ENCODE measurements at places on chromosomes 13 and 19. TPM values are rescaled to one million over a fixed set of nuclear protein-coding genes. Genes with fewer than 3 reads are reported as not detected.

DNA sequence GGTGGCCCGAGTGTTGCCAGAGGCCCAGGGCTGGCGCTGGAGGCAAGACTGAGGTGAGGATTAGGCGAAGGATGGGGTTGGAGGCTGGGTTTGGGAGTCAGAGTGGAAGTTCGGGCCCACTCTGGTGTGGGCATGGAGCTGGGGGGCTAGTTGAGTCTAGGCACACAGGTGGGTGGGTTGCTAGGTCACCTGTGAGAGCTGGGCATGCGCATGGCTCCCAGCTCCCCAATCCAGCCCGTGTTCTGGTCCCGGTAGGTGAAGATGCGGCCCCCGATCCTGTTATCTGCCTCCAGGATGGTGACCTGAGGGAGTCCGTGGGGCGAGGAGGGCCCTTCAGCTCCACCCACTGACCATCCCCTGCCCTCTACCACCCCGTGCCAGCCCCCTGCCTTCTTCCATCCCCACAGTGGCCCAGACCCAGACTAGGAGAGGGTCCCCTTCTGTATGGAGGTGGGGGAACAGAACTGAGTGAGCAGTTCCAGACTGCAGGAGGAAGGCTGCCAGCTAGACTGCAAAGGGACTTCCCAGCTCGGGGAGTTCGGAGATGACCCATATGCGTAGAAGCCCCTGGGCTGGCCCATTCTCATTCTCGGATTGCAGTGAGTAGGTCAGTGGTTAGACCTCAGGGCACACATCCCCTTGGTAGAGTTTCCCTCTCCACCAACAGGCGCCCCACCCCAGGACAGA is 1.7 kb downstream of the IL4I1 start:
- DNase-seq: no peak

The PTH2 gene
- not detected for total RNA-seq

The SPART gene
- total RNA-seq: 51.0 TPM

DNA sequence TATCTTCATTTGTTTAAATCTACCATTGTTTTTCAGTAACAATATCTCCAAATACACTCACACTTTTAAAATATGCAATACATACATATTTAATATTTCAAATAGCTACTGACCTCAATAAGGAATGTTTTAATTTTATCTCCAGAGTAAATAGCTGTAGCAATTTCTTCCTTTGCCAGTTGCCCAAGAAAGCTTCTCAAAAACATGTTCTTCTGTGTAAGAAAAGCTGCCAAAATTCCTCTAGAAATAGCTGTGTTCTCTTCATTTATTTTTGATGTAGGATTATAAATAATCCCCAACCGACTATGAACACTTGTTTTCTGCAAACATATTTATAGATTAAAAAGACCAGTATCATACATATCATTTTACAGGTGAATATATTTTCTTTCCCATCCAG is 150.5 kb downstream of the UGGT2 start:
- no peak for DNase-seq

GRCh38 chr19:16403151-16403977 is 68.4 kb downstream of the EPS15L1 start:
- no peak for DNase-seq

DNA sequence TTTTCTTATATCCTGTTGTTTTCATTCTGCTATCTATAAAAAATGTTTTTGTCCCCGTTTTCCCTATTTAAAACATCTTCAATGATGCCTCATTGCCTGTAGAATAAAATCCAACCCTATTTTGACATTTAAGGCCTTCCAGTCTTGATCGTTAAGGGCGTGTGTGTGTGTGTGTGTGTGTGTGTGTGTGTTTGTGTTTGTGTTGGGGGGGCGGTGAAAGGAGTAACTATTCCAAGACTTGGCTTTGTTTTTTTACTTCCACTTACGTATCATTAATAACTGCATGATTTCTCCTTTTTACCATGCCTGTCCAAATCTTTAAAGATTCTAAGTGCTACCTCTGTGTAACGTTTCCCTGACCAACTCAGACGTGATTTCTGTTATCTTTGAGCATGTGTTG is 784 bp downstream of the PIBF1 start:
- DNase-seq: no peak

DNA sequence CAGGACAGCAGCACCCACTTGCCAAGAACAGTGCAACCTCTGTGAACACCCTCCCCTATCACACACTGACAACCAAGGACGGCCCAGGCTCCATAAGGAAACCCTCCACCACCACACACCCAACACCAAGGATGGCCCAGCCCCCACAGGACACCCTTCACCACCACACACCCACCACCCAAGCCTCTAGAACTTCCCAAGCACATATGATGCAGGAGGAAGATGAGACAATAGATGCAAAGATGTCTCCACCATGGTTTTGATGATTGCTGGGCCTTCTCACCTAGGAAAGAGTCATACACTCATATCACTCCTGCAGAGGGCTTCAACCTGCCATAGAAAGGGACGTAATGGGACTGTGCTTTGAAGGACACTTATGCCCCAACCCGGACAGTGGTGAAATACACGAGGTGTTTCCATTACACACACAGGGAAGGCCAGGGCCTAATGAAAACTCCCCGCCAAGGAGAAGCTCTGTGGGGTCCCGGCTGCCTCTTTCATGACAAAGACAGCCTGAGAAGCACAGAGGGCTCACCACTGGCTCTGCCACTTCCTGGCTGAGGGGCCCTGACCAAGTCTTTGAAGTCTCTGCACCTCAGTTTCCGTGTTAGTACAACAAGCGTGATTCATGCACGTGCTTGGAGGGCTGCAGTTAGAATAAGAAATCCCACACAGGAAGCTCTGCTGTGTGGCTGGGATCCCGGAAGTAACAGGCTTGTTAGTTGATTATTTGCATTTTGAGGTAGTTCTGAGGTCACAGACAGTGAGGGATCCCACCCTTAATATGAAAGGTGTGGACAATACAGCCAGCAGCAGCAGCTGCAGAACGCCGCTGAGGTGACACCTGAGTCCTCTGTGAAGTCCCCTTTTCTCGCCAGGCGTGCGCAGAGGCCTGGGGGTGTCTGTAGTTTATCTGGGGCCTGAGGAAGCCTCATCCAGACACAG is 61.9 kb upstream of the ATP12A start:
- peak; percentile 73 for DNase-seq

The PALM gene
- 19.4 TPM for total RNA-seq

The MEIOSIN gene
- total RNA-seq: not detected

- no peak for DNase-seq
Observed at GRCh38 chr19:45256836-45257235, 5.8 kb downstream of the MARK4 start.

The LRRC63 gene
- not detected for total RNA-seq

DNA sequence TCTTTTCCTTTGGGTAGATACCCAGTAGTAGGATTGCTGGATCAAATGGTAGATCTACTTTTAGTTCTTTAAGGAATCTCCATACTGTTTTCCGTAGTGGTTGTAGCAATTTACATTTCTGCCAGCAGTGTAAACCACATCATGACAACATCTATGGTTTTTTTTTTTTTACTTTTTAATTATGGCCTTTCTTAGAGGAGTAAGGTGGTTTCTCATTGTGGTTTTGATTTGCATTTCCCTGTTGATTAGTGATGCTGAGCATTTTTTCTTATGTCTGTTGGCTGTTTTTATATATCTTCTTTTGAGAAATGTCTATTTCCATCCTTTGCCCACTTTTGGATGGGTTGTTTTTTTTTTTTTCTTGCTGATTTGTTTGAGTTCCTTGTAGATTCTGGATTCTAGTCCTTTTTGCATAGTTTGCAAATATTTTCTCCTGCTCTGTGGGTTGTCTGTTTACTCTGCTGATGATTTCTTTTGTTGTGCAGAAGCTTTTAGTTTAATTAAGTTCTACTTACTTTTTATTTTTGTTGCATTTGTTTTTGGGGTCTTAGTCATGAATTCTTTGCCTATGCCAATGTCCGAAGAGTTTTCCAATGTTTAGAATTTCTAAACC is 38.8 kb downstream of the TDRD3 start:
- DNase-seq: no peak

DNA sequence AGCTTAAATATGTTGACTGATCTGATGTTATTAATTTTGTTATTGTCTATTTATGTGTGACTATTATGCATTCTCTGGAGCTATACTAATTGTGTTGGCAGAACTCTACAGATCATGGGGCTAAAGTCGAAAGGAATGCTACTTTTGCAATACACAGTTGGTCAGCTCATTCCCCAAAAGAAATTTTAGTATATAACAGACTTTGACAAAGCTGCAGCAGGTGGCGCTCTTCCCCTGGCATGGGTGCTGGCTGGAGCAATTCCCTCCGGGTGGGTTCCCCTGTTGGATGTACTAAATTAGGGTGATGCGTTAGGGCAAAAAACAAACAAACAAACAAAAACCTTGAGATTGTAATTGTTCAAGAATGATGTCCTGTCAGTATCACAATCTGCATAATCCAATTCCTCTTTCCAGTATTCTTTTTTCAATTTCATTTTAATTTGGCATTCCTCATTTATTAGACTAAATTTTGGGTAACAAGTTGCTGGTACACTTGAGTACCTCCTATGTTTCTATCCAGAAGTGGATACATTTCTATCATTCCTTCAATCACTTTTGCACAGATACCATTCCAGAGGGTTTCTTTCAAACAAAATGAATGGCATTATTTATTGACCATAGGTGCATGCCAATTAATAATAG is 322.8 kb upstream of the EDNRB start:
- DNase-seq: no peak

DNA sequence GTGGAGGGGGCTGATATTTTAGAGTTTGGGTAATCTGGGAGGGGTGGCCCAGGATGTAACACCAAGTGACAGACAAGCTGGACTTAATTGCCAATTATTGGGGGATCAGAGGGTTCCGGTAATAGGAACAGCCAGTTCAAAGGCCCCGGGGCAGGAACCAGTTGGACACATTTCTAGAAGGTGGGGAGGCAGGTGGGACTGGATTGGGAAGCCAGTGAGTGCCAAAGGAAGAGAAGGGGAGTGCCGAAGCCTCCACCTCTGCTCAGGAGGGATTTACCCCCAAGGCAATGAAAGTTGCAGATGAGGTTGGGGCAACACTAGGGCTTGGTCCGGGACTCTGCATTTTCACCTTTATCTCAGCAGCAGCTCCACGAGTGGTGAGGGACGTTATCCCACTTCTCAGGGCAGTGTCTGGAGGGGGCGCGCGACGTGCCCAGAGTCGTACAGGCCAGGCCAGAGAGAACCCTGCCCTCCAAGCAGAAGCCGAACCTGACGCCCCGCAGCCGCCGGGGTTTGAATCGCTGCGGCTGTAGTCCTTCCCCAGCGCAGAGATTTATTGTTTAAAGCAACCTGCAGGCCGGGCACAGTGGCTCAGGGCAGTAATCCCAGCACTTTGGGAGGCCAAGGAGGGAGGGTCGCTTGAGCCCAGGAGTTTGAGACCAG is 5.7 kb upstream of the JUND start:
- DNase-seq: no peak

- DNase-seq: no peak
Observed at GRCh38 chr19:44943801-44944249, 1.8 kb downstream of the APOC4 start.

DNA sequence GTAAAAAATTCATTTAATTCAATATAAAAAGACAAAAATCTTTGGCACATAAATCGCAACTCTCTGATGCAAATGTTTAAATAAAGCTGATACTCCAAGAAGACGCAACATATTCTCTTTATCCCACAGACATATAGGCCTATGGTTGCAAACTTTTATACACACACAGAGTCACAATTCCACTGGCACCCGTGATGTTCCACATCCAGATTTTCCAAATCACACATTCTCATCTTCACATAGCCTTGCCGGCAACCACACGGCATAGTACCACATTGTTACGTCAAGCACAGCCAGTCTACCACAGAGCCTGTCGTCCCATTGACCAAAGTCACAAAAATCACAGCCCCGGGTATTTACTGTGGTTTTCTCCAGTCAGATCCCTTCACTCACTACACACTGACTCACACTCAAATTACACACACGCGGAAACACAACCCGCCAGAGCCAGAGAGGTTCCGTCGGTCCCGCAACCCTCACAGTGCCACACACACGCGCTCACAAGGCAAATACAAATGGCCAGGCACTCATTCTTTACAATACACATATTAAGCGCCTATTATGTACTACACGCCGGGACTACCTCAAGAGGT is 546 bp upstream of the ZNF546 start:
- no peak for DNase-seq

The CYP2B6 gene
- not detected for total RNA-seq

DNA sequence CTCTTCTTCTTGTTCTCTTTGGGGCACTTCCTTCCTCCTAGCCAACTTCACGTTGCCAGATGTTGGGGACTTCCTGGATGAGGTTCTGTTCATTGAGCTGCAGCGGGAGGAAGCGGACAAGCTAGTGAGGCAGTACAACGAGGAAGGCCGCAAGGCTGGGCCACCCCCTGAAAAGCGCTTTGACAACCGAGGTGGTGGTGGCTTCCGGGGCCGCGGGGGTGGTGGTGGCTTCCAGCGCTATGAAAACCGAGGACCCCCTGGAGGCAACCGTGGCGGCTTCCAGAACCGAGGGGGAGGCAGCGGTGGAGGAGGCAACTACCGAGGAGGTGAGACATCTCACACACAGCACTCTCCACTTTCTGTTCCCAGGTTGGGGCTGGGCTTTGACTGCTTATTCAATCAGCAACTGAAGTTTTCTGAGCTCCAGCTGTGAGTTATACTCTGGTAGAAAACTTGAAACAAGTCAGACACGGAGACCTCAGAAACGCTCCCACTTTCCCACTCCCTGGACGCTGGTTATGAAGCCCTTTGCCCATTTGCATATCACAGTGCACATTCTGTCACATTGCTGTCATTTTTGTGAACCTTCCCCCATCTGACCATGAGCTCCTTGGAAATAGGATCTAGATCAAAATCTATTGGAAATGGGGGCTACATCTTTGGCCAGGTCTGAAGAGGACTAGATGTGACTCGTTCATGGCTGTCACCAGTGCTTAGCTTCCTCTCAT is 7.2 kb upstream of the CCDC97 start:
- no peak for DNase-seq

DNA sequence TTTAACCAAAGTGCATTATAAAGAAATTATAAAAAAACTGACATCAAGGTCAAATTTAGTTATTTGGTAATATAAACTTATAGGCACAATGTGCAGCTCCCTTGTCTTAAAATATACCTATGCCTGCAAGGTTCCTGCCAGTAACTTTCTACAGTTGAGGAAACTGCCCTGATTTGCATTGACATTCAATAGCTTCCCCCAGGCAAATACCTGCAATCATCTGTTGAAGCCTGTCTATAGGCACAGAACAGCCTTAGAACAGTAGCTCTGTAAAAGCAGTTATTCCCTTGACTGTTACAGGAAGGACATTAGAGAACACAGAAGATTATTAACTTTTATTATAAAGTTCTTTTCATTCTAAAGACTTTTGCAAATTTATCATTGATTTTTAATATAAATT is 1239.5 kb downstream of the PCDH9 start:
- no peak for DNase-seq

The COX7A1 gene
- 7.9 TPM for total RNA-seq

DNA sequence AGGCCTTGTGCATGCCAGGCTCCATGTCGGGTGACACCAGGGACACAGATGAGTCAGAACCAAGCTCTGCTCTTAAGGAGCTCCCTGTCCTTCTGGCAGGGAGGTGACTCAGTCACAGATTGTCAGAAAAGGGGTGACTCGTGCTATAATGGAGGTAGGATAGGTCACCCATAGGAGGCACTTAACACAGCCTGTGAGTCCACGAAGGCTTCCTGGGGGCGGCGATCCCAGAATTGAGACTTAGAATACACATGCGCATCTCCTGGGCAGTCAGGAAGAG is 19.6 kb downstream of the FUZ start:
- DNase-seq: no peak
